ENCODE measurements at places on chromosomes 3 and 15.

GRCh38 chr3:131401978-131402377 is 20.4 kb downstream of the NUDT16 start:
- no peak for DNase-seq

- no peak for DNase-seq
Measured at GRCh38 chr3:168028086-168028485, 67.6 kb downstream of the GOLIM4 start.

GRCh38 chr3:58215317-58216025 is 4.7 kb upstream of the DNASE1L3 start:
- DNase-seq, result no peak

DNA sequence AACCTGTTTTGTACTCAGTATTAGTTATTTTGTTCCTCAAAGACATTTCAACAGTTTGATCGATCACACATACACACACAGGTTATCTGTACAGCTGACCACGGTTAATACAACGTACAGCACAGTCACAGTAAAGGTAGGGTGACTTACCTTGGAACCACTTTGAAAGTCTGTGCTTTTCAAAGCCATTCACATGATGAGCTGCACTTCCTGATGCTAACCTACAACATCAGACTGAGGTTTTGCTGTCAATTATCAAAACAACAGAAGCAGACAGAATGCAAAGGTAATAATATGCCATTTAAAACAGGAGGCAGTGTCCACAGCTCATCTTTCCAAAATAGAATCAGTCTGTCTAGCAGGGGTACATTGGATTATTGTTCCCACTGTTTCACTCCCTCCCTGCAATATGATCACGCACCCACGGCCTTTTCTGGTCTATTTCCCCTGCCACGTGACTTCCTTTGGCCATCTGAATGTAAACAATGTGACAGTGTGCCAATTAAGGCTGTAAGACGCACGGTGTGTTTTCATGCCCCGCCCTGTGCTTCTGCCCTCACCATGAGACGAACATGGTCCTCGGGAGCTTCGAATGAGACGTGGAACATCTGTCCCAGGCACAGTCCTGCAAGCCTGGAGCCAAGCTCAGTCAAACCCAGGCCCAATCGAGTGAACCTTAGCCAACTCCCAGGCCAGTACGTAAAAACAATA is 102.4 kb downstream of the FMN1 start:
- no peak for DNase-seq

- no peak for DNase-seq
Measured at GRCh38 chr3:156760333-156760732, 65.8 kb upstream of the LEKR1 start.

DNA sequence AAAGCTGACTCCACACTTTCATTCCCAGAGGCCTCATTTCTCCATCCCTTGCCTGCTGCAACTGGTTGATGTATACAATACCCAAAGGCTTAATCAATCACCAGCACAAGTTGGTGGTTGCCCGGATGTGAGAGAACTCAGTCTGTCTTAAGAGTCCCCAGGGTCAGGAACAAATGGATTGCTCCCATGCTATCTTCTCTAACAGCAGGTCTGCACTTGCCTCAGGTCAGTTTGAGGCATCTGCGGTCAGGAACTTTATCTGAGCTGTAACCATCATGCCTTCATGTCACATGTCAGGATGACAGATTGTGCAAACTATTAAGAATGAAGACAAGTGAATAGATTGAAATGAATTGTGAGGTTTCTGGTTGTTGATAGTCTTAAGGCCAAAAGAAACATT is 56.1 kb downstream of the BFSP2 start:
- no peak for DNase-seq

GRCh38 chr15:73822998-73823397 is 50.4 kb upstream of the TBC1D21 start:
- DNase-seq, result no peak

DNA sequence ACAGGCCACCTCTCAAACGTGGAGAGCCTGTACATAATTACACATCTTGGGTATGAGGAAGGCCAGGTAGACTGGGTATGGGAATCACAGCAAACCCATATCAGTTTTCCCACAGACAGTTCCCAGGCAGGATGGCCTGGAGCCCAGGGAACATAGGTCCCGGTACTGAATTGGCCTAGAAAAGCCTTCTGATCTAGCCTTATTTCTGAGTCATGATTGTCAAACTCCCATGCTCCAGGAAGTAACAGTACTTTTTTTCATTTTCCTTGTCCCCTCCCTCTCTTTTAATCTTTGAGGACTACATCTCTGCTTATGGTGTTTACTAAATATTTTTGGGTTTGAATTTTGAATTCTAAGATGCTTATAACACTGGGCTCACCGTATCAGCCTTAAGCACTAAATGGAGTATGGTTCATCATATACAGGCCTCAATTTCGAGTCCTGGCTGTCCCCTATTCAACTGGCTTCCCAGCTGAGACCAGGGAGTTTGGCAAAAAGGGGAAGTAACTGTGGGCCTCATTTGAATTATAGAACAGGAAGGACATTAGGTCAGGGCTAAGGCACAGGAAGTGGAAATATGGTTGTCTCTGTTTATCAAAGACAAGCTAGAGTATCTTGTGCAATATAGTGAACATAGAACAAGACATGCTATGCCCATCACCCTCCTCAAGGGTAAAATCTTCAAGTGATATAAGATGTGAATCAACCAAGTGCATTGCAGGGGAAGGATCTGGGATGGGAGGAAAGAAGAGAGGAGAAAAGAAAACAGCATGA is 494.6 kb downstream of the NTRK3 start:
- DNase-seq, result no peak

GRCh38 chr3:148758303-148758884 is 60.7 kb downstream of the AGTR1 start:
- no peak for DNase-seq

DNA sequence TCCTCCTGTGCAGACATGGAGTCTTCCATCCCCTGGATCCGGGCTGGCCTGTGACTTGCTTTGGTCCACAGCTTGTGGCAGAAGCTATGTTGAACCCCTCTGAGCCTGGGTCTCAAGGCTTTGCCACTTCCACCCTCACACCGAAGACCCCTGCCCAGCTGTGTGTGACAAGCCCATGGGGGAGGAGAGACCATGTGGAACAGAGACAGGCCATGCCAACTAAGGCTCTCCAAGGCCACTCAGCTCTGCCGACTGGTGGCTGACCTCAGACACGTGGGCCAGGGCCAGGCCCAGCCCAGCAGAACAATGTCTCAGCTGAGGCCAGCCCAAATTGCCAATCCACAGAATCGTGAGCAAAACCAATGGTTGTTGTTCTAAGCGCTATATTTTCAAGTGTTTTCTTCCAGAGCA is 16.4 kb upstream of the CFAP100 start:
- no peak for DNase-seq

- DNase-seq, result no peak
Measured at GRCh38 chr15:82074610-82075009, 28.8 kb upstream of the MEX3B start.

DNA sequence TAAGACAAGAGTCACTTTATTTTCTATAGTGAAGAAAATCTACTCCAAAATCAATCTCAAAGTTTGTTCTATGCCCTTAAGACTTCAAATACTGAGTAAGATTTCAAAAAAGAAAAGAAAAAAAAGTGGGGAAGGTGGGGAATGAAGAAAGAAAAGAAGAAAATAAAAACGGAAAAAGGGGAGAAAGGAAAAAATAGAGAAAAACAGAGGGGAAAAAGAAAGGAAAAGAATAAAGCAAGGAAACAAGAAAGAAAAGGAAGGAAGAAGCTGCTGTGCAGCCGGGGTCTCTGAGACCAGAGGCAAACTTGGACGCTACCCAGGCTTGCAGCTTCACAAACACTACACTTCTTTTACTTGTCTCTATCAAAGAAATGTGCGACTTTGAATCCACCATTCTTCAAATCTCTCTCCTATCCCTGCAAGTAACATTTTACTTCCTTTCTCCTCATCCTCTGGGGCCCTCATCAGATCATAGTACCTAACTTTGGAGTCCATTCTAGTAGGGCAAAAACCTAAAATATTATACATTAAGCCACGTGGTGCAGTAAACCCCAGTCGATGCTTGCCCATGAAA is 279.8 kb downstream of the FOXP1 start:
- no peak for DNase-seq

DNA sequence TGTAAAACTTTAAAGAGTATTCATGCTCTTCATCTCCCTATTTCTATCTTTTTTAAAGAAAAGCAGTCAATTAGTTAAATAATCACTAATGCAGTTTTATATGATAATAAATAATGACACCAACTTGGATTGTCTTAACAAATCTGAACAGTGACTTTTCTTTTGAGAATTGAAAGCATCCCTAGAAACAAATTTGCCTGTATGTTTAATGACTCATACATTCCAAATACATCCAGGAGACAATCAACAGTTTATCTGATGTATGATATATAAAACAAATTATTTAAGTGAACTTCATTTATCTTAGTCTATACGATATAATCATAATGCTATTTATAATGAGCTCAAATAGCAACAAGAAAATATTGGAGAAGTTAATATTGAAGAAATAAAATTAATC is 78.0 kb downstream of the ALCAM start:
- DNase-seq, result no peak

- no peak for DNase-seq
Measured at GRCh38 chr15:38421069-38421690, 32.7 kb upstream of the FAM98B start.

DNA sequence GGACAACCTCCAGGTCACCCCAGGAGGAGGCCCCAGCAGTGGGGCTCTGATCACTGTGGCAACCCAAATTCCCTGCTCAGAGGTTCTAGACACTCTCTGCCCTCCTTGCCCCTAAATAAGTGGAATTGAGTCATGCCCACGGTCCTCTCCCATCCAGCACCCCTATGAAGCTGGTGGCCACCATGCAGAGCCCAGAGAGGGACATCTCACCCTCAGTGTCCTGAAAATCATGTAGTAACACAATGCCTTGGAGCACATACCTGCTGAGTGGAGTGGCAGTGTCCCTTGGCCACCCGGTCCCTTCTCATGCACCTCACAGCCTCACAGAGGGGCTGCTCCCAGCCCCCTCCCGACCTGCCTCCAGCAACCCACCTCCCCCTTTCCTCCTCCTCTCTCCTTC is 114.3 kb upstream of the MEF2A start:
- no peak for DNase-seq

DNA sequence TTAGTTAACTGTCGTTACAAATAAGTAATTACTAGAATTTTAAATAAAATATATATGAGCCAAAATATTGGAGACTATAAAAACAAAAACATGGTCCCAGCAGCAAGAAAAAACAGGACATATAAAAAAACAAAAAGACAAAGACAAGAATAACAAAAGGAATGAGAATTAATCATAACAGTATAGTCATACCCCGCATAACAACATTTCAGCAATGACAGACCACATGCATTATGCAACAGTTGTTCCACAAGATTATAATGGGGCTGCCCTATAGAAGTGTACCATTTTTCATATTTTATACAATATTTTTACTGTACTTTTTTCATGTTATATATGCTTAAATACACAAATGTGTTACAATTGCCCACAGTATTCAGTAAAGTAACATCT is 5.6 kb downstream of the HLTF start:
- peak; percentile 30 for DNase-seq

DNA sequence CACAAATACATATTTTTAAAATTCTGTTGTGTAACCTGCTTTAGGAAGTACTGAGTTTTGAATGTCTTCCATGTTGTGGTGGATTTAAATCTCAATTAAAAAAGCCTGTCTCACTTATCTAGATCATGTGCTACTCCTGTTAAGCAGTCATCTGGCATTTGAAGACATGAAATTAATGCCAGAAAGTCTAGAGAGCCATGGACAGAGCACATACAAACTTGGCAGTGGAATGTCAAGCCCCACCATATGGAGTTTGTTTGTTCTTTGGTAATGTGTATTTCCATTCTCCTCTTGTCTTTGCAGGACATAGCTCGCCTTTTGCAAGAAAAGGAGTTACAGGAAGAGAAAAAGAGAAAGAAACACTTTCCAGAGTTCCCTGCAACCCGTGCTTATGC is 39.3 kb upstream of the UTS2B start:
- no peak for DNase-seq

DNA sequence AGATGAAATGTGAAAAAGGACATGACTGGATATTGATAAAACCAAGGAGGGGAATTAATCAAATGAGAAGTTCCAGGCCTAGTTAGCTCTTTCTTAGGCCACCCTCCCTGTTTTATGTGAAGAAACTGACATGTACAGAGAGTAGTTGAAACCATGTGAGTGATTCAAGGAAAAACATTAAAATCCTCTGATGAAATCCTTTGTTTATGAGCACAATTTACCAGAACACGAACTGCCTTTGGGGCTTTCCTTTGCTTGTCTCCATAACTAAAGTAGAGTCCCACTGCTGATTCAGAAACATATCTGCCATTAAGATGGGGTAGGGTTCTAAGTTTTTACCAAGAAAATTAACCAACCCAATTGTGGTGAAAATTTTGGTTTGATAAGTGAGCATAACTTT is 558.3 kb downstream of the NR2F2 start:
- DNase-seq, result no peak

DNA sequence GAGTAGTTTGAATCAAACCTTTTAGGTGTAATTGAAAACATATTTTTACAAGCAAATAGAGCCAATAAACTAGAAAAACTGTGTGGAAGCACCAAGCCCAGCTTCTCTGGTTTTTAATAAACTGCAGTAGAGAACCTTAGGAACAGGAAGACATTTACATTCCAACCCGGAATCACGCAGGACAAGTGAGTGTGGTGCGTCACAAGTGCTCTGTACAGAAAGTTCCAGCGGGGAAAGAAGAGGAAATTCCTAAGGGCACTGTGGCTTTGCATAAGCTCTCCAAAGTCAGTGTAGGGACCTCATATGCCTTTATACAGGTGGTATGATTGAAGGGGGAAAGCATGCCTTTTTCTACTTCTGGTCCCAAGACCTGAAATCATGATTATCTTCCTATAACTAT is 21.6 kb downstream of the COL8A1 start:
- DNase-seq, result peak; percentile 58

- no peak for DNase-seq
Measured at GRCh38 chr3:34301313-34301712, 502.9 kb downstream of the PDCD6IP start.

- DNase-seq, result no peak
Measured at GRCh38 chr15:65303687-65304380, 643 bp upstream of the RNU5B-1 start.

GRCh38 chr3:8727605-8728512 is 5.7 kb upstream of the CAV3 start:
- no peak for DNase-seq

- no peak for DNase-seq
Measured at GRCh38 chr3:99896482-99896881, 78.8 kb downstream of the CMSS1 start.

DNA sequence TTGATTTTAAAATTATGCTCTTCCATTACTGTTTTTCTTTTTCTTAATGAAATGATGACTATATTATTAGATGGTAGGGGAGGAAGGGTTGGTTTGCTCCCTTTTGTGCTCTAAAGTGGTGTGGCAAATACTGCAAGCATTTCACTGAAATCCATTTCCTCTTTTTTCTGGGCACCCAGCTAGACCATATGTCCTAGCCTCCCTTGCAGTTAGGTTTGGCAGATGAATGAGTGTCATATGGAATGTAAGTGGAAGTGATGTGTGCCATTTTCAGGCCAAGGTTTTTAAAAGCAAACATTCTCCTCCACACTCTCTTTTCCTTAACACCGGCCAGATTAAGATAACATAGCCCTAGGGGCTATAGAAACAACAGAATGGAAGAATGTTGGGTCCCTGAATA is 363.0 kb downstream of the FGF12 start:
- no peak for DNase-seq

All from pulmonary artery endothelial cell (primary cell).